ENCODE measurements at places on chromosomes 2 and 18. TPM values are rescaled to one million over a fixed set of nuclear protein-coding genes. Genes with fewer than 3 reads are reported as not detected.
A peak's percentile ranks its signal among the peaks of the same experiment; 100 is the strongest.

DNA sequence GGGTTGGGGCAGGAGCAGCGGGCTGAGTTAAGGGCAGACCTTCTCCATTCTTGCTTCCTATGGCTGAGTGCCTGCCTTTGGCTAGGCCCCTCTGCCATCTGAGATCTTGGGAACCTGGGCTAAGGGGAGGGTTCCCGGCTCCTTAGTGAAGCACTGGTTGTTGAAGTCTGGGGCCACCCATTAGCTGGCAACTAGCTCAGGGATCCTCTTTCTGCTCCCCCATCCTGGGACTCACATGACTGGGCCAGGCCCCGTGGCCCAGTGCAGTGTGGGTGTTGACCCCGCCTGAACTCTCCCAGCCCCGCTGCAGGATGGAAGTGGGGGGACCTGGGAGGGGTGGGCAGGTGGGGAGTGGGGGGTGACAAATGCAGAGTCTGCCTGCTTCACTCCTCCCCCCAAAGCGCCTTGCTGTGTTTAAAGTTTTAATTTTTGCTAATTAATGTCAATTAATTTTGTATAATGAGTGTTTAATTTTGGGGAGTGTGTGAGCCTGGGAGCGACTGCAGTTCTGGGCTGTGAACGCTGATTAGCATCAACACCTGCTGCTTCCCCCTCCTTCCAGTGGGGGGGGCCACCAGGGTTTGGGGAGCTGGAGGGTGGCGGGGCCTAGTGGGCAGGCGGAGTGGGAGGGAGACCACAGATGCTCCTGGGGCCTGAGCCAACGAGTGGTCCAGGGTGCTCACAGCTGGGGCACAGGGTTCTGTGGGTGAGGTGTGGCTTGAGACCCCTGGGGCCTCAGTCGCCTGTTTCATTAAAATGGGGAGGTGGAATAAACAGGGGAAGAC lies 55.2 kb downstream of the EMX1 start:
- DNase-seq: peak; percentile 69

DNA sequence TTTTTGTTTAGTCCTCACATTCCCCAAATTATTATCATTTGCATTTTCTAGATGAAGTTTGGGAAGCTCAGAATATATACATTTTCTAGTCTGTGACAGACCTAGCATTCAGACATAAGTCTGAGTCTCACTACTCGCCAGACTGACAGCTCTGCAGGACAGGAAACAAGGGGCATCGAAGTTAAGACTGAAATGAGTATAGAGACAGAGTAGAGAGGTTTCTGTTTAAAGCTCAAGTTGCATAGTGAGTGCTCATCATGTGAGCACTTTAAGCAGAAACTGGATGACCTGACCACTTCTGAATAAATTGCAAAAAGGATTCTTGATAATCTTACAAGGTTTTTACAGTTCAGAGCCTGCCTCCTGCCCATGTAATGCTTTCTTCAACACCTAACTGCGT lies 1.1 kb downstream of the HADHB start:
- no peak for DNase-seq

DNA sequence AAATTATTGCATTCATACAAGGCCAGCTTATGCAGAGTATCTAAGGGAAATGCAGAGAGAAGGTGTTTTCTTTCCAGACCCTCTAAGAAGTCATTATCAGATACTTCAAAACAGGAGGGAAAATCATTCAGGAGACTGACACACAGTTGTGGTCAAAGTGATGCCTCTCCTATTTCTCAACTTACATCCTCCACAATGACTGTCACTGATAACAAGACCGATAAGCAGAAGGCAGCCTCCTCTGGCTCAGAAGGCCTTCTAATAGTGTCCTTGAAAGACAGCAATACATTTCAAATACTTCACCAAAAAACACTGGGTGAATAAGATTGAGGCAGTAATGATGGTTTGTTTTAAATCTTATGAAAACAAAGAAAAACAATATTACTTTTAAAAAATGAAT lies 199.7 kb downstream of the PIEZO2 start:
- DNase-seq: no peak

DNA sequence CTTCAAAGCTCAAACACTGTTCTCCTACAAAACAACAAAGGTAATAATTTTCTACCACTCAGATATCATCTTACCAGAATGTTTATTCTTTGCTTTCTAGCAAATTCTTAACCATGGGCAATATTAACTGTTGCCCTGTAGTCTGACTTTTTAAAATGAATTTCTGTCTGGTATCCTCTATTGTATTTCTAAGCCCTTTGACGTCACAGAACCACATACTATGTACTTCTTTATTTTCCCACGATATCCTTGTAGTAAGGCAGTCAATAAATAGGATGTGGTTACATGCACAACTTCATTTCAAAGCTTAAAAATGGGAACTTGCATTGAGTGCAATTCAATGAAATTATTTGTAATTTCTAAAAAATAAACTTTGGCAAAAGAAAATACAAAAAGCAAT lies 58.7 kb downstream of the THADA start:
- no peak for DNase-seq

- no peak for DNase-seq
Observed at GRCh38 chr2:649426-650342, 27.5 kb downstream of the TMEM18 start.

DNA sequence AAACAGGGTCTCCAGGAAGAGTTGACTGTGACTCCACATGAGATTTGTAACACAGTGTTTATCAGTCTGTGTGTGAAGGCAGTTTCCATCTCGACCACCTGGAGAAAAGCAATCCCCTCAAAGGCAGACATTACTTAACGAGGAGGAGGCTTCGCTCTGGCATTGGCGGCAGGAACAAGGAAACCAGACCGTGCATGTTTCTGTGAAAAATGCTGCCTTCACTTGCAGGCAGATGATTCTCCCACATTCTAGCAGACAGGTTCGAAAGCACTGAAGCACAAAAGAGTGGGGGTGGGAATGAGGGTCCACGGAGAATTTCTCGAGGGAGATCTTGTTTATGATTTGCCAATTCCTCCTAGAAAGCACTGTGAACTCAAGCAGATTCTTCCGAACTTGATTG lies 414.0 kb downstream of the SLC4A3 start:
- no peak for DNase-seq

GRCh38 chr2:152247337-152247695 lies 71.8 kb upstream of the STAM2 start:
- no peak for DNase-seq

DNA sequence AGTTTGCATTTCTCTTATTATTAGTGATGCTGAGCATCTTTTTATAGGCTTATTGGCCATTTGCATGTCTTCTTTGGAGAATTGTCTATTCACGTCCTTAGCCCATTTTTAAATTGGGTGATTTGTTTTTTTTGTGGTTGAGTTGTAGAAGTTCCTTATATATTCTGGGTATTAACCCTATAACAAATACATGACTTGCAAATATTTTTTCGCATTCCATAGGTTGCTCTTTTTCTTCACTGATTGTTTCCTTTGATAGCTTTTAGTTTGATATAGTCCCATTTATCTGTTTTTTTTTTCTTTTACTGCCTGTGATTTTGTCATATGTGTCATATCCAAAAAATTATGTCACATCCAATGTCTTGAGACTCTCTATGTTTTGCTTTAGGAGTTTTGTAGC lies 243.6 kb downstream of the GPD2 start:
- DNase-seq: no peak

DNA sequence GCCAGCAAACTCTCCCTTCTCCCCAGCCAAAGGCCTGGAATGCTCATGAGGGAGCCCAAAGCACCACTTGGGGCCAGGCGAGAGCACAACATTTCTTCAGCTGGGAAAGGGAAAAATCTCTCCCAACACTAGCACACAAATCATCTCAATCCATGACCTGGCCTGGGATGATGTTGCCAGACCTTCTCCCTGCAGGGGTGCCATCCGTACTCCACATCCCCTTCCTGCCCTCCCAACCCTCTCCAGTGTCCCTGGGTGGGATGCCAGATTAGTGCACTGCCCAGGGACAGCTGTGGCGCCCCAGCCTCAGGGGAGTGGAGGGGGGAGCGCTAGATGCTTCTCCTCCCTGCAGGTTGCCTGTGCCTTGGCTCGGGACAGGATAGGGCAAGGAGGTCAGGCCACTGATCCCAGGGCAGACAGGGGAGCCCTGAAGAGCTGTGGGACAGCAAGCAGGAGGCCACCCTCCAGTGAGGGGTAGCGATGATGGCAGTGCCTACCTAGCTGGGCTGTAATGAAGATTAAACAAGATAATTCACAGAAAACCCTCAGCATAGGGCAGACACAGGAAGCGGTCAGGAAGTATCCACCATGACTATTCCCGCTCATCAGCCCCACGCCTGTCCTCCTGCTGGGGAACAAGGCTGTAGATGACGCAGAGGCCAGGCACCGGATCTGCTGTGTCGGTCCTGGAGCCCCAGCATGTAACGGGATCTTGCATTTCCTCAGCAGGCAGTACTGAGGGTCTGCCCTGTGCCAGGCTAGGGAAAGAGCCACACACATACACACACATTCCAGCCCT lies 31.1 kb downstream of the SERTAD2 start:
- DNase-seq: peak; percentile 71

DNA sequence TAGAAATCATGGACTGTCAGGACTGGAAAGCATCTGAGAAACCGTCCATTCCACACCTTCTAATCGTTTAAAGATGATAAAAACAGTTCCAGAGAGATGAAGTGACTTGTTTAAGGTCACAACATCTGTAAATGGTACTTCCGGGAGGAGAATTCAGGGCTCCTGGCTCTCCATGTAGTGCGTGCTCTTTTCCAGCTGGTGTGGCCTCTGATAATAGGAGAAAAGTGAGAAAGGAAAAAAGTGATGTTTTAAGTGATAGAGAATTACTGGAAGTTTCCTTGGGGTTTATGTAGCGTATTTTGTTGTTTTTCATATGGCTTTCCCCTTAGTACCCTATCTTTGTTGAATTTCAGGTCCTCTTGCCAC lies 663 bp downstream of the C2orf49 start:
- no peak for DNase-seq

GRCh38 chr2:112916625-112917247 lies 5.8 kb downstream of the IL37 start:
- DNase-seq: peak; percentile 1

DNA sequence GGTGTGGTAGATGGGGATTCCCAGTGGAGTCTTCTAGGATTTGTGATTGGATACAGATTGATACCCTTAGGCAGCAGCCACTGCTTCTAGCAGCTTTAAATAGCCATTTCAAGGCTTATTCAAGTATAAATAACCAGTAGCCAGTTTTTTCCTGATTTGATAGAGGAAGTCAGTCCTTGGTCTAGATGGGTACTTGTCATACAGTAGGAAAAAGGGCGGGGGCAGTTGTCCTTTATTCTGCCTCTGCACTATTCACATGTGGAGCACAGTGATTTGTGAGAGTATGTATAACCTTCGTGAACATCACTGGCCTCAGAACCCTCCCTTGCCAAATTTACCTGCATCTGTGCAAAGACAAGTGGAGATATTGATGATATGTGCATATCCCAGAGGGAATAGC lies 6.8 kb downstream of the PPP1CB start:
- no peak for DNase-seq

GRCh38 chr2:163077241-163077640 lies 238.7 kb upstream of the KCNH7 start:
- no peak for DNase-seq

DNA sequence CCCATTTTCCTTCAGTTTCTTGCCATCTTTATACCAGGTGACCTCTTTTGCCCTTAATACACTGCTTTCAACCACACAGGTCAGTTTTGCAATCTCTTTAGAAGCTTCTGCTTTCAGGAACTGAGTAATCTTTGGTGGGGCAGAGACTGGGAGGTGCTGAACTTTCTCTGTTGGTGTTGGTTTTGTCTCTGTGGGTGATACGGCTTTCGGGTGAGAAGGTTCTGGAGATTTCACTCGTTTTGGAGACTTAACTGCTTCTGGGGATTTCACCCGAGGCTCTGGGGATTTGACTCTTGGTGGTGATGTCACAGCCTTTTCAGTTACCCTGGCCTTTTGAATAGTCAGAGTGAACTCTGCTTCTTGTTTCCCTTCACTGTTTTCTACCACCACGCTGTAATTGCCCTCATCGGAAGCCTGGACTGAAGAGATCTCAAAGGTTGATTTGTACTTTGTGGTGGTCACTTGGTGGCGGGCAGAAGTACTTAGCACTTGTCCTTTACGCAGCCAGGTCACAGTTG lies 50.4 kb downstream of the PLEKHA3 start:
- no peak for DNase-seq

- no peak for DNase-seq
Observed at GRCh38 chr18:59740141-59740540, 42.9 kb upstream of the CCBE1 start.

GRCh38 chr18:46833899-46834298 lies 77.0 kb upstream of the ST8SIA5 start:
- DNase-seq: no peak

DNA sequence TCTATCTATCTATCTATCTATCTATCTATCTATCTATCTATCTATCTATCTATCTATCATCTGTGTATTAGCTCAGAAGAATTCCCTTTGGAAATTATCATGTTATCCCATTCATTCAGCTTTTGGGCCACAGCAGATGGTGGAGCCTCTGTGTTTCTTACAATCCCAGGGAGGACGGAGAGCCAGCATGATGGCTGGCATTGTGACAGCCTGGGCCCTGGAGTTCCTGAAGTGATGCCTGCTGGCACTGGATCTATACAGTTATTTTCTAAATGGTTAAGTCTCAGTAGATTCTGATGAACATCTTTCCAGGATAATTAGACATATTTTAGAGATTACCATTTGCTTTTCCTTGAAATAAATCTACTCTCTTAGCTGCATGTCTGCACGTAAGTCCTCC lies 385.4 kb upstream of the NXPH2 start:
- DNase-seq: no peak

- peak; percentile 6 for DNase-seq
Observed at GRCh38 chr2:114651933-114652332, 209.5 kb downstream of the DPP10 start.

DNA sequence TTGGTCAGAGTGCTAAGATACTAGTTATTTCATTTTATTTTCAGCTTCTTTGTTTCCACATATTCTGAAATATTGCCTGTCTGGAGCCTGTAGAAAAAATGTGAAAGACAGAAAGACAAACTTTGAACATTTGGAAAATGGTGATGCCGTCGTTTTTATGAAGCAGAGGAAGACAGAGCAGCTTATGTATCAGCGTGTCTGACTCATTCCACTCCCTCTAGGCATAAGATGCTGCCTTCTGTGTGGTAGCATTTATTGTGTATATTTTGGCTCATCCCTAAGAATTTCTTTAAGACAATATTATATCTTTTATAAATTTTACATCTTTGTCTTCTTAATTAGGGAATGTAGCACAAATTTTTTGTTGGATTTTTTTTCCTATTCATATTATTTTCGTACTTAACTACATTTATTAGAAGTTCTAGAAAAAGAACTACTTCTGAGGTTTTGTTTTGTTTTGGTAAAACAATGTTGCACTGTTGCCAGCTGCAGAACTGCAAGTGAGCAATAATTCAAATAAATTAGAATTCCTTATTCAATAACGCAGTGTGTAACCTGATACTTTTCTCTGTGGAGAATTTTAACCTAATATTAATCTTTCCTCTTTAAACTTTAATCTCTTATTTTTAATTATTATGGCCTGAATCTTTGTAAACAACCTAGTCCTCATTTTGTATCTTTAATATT lies 300.4 kb downstream of the ZNF407 start:
- DNase-seq: no peak

- DNase-seq: peak; percentile 53
Observed at GRCh38 chr2:231364961-231365810, 30.3 kb upstream of the B3GNT7 start.

MAPK4 gene
- total RNA-seq: 2.2 TPM

VIT gene
- not detected for total RNA-seq

SCN9A gene
- total RNA-seq: 0.90 TPM

CCDC121 gene
- 2.3 TPM for total RNA-seq

MLPH gene
- total RNA-seq: 1.1 TPM

TOGARAM2 gene
- 0.18 TPM for total RNA-seq

ESCO1 gene
- total RNA-seq: 45.4 TPM

RND3 gene
- total RNA-seq: 53.3 TPM

GEN1 gene
- 11.3 TPM for total RNA-seq

RFX8 gene
- not detected for total RNA-seq
